CD4-positive, alpha-beta T cell treated with Interleukin-6 for 4 hours (primary cell): ENCODE measurements at places on chromosomes 16 and 17.
A peak's percentile ranks its signal among the peaks of the same experiment; 100 is the strongest.

GRCh38 chr16:53757971-53758609 lies 54.1 kb downstream of the FTO start:
- DNase-seq: no peak

GRCh38 chr16:66152181-66152580 lies 214.3 kb upstream of the CDH5 start:
- DNase-seq: no peak

GRCh38 chr16:13148836-13149235 lies 247.4 kb downstream of the SHISA9 start:
- DNase-seq: no peak

GRCh38 chr17:50488880-50489279 lies 10.2 kb downstream of the RSAD1 start:
- DNase-seq: no peak

GRCh38 chr17:47708864-47709541 lies 15.0 kb downstream of the TBKBP1 start:
- no peak for DNase-seq

GRCh38 chr17:6435968-6436367 lies 1.0 kb upstream of the AIPL1 start:
- DNase-seq: peak; percentile 73

DNA sequence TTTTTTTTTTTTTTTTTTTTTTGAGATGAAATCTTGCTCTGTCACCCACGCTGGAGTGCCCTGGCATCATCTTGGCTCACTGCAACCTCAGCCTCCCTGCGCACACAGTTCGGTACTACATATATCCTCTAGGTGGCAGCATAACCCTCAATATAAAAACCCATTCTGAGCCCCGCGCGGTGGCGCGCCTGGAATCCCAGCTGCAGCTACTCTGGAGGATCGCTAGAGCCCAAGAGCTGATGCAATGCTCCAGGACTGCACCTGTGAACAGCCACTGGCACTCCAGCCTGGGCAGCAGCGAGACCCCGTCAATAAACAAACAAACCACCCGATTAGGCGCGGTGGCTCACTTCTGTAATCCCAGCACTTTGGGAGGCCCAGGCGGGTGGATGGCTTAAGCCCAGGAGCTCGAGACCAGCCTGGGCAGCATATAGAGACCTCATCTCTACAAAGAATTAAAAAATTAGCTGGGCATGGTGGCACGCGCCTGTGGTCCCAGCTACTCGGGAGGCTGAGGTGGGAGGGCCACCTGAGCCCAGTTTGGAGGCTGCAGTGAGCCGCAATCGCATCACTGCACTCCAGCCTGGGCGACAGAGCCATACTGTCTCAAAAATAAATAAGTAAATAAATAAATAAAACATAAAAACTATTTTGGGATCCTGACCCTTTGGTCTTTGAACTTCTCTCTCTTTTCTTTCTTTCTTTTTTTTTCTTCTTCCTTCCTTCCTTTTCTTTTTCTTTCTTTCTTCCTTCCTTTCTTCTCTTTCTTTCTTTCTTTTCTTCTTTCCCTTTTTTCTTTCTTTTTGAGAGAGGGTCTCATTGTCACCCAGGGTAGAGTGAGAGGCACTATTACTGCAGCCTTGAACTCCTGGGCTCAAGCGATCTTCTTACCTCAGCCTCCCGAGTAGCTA lies 15.4 kb upstream of the AKAP10 start:
- DNase-seq: peak; percentile 84

- peak; percentile 90 for DNase-seq
Observed at GRCh38 chr17:27353461-27354050, 59.6 kb downstream of the WSB1 start.

DNA sequence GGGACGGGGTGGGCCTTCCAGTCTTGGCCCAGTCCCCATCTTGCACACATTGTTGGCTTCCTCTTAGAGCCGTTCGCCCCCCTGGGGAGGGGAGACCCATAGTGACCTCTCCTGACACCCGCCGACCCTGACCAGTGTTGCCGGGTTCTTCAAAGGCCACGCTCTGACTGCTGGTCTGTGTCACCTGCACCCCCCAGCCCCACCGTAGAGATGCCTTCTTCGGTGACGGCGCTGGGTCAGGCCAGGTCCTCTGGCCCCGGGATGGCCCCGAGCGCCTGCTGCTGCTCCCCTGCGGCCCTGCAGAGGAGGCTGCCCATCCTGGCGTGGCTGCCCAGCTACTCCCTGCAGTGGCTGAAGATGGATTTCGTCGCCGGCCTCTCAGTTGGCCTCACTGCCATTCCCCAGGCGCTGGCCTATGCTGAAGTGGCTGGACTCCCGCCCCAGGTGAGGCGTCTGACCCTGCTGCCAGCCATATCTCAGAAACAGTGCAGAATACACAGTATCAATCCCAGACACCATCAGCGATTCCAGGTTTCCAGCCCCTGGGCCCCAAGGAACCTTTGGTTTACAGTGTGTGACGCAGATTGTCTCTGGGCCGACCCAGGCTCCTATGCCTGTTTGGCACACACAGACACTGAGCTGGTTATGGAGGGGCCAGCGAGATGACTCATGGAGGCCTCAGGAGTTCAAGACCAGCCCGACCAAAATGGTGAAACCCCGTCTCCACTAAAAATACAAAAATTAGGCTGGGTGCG lies 1.3 kb downstream of the SLC26A11 start:
- DNase-seq: no peak

DNA sequence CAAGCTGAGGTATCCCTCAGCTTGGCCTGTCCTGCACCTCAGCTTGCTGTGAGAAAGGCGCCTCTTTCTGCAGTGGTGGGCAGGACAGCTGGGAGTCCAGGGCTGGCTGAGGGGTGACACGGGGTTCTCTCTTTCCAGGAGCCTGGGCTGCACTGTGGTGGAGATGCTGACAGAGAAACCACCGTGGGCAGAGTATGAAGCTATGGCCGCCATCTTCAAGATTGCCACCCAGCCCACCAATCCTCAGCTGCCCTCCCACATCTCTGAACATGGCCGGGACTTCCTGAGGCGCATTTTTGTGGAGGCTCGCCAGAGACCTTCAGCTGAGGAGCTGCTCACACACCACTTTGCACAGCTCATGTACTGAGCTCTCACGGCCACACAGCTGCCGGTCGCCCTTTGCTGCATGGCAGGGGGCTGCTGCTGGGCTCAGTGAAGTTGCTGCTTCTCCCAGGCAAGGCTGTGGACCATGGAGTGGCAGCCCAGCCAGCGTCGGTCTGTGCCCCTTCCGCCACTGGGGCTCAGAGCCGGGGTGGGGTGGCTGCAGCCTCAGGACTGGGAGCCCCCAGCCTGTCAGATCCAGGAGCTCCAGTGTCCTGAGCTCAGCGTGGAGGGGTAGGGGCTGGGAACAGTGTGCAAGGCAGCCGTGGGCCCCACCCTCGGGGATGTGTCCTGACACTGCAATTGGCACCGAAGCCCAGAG lies 6.4 kb downstream of the LIMD2 start:
- DNase-seq: no peak

GRCh38 chr17:7849751-7850504 lies 4.9 kb upstream of the TMEM88 start:
- no peak for DNase-seq

DNA sequence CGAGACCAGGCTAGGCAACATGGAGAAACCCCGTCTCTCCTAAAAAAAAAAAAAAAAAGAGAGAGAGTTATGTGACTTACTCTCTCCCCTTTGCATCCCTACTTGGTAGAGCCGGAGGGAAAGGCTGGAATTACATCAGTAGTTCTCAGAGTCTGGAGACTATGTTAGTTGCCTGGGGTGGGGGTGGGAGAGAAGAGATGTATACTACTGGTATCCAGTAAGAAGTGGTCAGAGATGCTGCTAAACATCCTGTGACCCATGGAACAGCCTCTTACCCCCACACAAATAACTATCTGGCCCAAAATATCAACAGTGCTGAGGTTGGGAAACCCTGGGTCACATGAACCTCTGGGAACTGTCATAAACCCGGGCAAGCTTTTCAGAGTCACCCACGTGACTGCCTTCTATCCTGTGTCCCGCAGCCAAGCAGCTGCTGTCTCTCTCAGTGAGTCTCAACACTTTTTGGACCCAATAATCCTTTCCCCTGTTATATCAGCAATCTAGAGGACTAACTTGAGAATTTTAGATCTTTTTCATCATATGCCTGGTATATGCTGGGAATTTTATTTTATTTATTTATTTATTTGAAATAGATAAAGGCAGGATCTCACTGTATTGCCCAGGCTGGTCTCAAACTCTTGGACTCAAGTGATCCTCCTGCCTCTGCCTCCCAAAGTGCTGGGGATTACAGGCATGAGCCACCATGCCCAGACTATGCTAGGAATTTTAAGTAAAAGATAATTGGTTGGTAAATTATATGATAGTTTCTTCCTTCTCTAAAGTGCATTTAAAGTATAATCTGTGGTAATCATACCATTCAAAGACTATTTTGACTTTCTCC lies 8.7 kb downstream of the EIF1 start:
- DNase-seq: no peak

- DNase-seq: no peak
Observed at GRCh38 chr16:9334103-9334502, 242.7 kb downstream of the HAPSTR1 start.

- peak; percentile 80 for DNase-seq
Observed at GRCh38 chr17:64306850-64307463, 43.9 kb upstream of the TEX2 start.

- DNase-seq: no peak
Observed at GRCh38 chr17:82269882-82270500, 3.5 kb downstream of the CSNK1D start.

GRCh38 chr17:2705263-2705662 lies 6.3 kb downstream of the CLUH start:
- DNase-seq: no peak

- DNase-seq: no peak
Observed at GRCh38 chr17:3894911-3895343, 2.1 kb upstream of the CAMKK1 start.

DNA sequence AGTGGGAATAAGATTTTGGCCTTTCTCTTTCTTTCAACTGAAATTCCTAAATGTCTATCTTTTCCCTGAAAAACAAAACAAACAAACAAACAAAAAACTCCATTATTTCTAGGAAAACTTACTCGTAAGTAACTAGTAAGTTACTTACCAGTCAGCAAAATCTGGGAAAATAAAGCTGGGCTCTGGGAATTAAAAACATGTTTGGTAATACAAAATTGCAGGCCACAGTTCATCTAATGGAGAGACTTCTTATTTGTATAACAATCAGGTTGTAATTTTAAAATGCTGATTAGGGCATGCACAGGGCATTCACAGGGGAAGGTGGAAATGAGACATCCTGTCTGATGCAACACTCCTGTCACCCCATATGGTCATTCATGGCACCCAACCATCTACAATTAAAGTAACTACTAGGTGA lies 3.8 kb upstream of the WIPI1 start:
- DNase-seq: no peak

- no peak for DNase-seq
Observed at GRCh38 chr16:23055481-23055880, 93.8 kb downstream of the USP31 start.

GRCh38 chr16:73037331-73037745 lies 10.6 kb downstream of the ZFHX3 start:
- DNase-seq: no peak

DNA sequence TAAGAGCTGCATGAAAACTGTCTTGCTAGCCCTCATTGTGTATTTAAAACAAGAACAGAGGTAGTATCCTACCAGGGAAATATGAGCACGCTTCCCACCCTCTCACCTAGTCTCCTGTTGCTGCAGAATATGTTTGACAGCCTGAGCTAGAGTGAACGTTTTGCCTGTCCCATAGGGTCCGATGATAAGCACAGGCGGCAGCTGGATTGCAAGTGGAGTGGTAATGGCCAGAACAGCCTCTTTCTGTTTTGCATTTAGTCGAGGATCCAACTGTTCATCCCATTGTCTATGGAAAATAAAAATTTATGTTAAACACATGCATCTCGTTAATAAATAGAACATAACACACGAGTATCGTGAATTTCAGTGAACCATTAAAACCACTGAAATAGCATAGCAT lies 84.2 kb downstream of the HELZ start:
- DNase-seq: no peak

DNA sequence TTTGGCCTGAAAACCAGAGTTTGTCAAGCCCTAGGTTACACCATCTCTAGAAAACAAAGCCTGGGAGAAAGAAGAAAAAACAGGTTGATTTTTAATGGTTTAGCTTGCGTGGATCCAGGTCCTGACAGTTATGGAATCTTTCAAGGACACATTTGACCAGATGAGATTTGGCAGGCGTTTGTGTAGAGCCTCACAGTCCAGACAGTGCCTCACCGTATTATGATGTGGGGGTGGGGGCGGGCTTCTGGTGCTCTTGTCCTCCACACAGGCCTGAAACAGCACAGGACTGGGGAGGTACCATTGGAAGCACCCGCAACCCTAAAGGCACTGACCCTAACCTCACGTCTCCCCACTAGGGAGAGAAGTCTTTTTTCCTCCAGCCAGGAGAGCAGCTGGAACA lies 19.6 kb downstream of the MVP start:
- no peak for DNase-seq

- no peak for DNase-seq
Observed at GRCh38 chr16:86631444-86631843, 53.1 kb downstream of the FOXL1 start.

DNA sequence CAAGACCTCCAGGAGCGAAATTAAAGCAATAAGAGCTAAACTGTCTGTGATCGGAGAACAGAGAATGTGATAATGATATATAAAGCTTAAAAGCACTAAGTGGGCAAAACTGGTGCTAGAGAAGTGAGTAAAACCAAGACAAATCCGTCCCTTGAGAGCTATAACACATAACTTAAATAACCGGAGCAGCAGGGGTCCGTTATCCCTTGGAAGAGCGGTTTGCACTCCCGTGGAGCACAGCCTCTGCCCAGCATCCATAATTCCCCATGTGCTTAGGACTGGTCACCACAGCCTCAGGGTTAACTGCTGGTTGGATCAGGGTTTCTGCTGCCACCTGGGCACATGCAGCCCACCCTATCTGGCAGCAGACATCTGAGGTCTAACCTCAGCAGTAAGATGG lies 489.0 kb downstream of the NPIPA7 start:
- DNase-seq: no peak

- peak; percentile 88 for DNase-seq
Observed at GRCh38 chr17:81487487-81488275, 24.9 kb downstream of the ACTG1 start.

DNA sequence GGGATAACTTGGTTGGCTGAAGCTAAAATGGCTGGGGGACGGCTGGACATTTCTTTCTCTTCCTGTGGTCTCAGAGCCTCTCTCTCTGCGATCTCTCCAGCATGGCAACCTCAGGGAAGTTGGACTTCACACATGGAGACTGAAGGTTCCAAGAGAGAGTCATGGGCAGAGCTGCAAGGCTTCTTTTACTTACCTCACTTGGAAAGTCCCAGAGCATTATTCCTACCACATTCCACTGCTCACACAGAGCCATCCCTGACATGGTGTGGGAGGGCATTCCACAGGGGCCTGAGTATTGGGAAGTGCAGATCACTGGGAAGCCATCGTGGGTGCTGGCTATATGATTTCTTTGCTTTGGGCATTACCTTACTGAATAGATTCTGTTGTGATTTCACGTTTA lies 9.8 kb upstream of the SLC6A2 start:
- no peak for DNase-seq
